ENCODE measurements at places on chromosomes 1 and 21.
A peak's percentile ranks its signal among the peaks of the same experiment; 100 is the strongest.

DNA sequence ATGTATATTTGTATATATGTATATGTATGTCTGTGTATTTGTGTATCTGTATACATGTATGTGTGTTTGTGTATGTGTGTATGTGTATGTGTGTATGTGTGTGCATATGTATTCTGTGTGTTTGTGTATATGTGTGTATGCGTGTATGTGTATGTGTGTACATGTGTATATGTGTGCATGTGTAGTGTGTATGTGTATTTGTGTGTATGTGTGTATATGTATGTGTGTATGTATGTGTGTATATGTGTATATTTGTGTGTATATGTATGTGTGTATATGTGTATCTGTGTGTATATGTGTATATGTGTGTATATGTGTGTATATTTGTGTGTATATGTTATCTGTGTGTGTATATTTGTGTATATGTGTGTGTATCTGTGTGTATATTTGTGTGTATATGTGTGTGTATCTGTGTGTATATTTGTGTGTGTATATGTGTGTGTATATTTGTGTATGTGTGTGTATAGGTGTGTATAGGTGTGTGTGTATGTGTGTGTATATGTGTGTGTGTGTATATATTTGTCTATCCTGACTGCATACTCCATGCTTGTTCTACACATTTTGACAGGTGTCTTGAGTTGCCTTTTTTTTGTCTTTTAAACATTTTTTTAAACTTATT is 101.5 kb downstream of the SCCPDH start:
- no peak for DNase-seq

GRCh38 chr21:45620201-45620923 is 23.2 kb upstream of the PCBP3 start:
- DNase-seq: no peak

DNA sequence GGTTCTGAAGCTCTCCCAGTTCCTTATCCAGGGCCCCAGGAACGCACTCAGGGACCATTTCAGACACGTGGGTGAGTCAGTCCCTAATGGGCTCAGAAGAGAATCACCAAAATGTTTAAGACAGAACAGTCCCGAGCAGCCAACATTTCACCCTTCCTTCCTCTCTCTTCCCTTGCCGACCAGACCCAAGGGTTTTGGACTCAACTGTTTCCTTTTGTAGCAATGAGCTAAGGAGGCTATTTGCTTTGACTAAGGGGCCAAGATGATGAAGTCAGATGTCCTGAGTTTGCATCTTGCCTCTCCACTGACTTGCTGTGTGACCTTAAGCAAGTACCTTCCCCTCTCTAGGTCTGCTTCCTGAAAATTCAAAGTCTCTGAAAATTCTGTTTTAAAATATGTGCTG is 472.3 kb upstream of the VAMP3 start:
- no peak for DNase-seq

- no peak for DNase-seq
Observed at GRCh38 chr1:207309745-207310273, 11.7 kb upstream of the CD55 start.

DNA sequence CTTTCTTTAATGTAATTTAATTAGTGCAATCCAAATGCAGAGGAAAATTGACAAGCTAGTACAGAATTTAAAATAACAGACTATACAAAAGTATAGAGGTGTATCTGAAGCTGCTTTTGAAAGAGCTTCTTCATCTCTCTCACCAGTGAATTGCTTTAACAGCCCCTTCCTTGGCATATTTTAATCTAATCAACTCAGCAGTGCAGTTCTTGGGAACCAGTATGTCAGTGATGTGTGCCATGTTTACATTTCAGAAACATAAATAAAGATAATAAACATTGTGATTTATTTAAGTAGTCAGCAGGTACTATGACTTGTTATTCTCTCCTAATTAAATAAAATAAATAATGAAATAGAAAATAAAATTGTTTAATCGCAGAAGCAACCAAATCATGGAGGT is 1260.6 kb downstream of the NCAM2 start:
- no peak for DNase-seq

DNA sequence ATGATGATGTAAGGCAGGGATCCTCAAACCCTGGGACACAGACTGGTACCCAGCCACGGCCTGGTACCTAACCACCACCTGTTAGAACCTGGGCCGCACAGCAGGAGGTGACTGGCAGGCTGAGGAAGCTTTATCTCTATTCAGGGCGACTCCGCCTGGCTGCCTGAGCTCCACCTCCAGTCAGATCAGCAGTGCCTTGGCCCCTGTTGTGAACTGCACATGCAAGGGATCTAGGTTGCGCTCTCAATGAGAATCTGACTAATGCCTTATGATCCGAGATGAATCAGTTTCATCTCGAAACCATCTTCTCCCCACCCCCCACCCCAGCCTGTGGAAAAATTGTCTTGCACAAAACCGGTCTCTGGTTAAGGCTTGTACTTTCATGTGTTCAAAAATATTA is 4.2 kb downstream of the RNPC3 start:
- peak; percentile 8 for DNase-seq
